ENCODE measurements at places on chromosomes 3 and 15. TPM values are rescaled to one million over a fixed set of nuclear protein-coding genes. Genes with fewer than 3 reads are reported as not detected.

DNA sequence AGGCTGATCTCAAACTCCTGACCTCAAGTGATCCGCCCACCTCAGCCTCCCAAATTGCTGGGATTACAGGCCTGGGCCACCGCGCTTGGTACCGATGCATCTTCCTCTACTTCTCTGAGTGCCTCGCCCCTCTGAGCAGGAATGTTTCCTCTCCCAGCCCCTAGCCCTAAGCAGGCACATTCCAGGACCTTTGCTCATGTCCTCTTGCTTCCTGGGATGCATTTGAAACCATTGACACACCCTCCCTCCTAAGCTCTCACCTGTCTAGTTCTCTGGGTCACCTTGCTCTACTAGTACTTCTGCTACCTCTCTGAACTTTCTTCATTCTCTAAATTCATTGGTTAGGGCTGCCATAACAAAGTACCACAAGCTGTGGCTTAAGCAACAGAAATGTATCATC, 17.9 kb upstream of the UACA start:
- no peak overlapping the region for H3K4me3 ChIP-seq
- no peaks in the 10 kb centered on the region for H3K36me3 ChIP-seq
- DNase-seq, result no peak
- H3K4me1 ChIP-seq, result no peaks in the 10 kb centered on the region
- no peak overlapping the region for H3K27ac ChIP-seq

GRCh38 chr3:64824394-64824909, 136.7 kb upstream of the ADAMTS9 start:
- DNase-seq, result no peak
- H3K27ac ChIP-seq, result no peak overlapping the region
- no peaks in the 10 kb centered on the region for H3K4me1 ChIP-seq
- H3K4me3 ChIP-seq, result no peak overlapping the region

UBE2Q2 gene
- 18.1 TPM for total RNA-seq

SLC2A2 gene
- total RNA-seq, result not detected

GRCh38 chr3:63343674-63344073, 65.6 kb downstream of the SYNPR start:
- H3K4me1 ChIP-seq, result peaks cover 28% of the 10 kb centered on the region
- DNase-seq, result peak; percentile 96
- H3K27ac ChIP-seq, result peak overlapping the region; percentile 92
- H3K36me3 ChIP-seq, result no peaks in the 10 kb centered on the region
- no peak overlapping the region for H3K4me3 ChIP-seq
- H3K27me3 ChIP-seq, result no peaks in the 10 kb centered on the region

RRP9 gene
- 25.9 TPM for total RNA-seq

DNA sequence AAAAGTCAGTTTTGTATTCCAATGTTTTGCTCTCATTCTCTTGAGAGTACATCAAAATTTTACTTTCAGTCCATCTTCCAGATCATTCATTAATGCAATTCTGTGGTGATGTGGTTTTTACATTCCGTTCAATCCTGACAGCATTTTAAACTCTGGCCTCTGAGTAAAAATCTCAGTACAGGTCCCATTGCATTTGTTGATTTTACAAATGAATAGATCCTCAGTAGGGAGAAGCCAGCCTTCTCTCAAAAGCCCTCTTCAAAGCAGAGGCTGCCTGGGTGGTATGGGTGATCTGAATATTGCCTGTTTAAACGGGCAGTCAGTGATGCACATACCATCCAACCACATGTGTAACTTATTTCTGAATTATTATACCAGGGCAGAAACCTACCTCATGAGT, 72.5 kb upstream of the TSC22D2 start:
- no peaks in the 10 kb centered on the region for H3K27me3 ChIP-seq
- H3K27ac ChIP-seq, result no peak overlapping the region
- H3K36me3 ChIP-seq, result no peaks in the 10 kb centered on the region
- no peaks in the 10 kb centered on the region for H3K4me1 ChIP-seq

GRCh38 chr3:99505646-99506269, 132.6 kb upstream of the COL8A1 start:
- peak; percentile 88 for DNase-seq
- H3K4me1 ChIP-seq, result peaks cover 14% of the 10 kb centered on the region
- H3K27ac ChIP-seq, result peak overlapping the region; percentile 22
- no peaks in the 10 kb centered on the region for H3K36me3 ChIP-seq
- H3K4me3 ChIP-seq, result no peak overlapping the region

DNA sequence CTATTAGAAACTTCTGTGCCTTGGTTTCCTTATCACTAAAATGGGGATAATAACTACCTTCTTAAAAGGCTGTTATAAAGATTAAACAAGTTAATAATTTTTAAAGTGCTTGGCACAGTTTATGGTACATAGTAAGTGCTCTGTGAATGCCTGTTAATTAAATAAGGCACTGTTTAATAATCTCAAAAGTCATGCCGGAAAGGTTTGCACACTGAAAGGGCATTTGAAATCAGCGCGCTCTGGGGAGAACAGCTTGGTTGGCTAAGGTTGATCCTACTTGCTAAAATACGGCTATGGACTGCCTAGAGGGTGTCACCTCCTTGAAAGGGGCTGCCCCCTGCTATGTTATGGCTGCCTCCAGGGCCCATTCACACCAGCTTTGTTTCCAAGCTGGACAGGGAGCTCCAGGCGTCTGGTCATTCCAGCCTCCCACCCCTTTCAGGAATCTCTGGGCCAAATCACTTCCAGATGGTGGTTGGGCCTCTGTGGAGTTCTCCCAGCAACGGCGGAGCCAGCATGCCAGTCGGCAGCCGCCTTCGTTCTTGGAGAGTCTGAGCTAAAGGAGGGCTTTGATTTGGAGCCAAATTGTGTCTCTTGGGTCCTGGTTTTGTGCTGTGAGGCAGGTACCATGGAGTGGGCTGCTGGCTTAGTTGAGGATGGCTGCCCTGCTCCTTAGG, 5.9 kb downstream of the FLNB start:
- peak; percentile 45 for DNase-seq
- no peak overlapping the region for H3K27ac ChIP-seq
- no peaks in the 10 kb centered on the region for H3K27me3 ChIP-seq
- no peaks in the 10 kb centered on the region for H3K36me3 ChIP-seq
- no peaks in the 10 kb centered on the region for H3K4me1 ChIP-seq
- H3K4me3 ChIP-seq, result no peak overlapping the region

BFSP2 gene
- not detected for total RNA-seq

PTX3 gene
- total RNA-seq, result 4.3 TPM
